ENCODE measurements at places on chromosomes 16 and 17.

GRCh38 chr17:28335201-28335958 is at the start of the genes IFT20 and TNFAIP1:
TSS of gene IFT20 (minus strand) at chr17:28335472. CDS start at chr17:28331985, 3,487 bp downstream.
TSS of gene TNFAIP1 (plus strand) at chr17:28335761. CDS start at chr17:28339522, 3,761 bp downstream.
- peak; percentile 98 for DNase-seq

- DNase-seq = no peak
Observed at GRCh38 chr17:1110862-1111598, 68.8 kb downstream of the ABR start.

DNA sequence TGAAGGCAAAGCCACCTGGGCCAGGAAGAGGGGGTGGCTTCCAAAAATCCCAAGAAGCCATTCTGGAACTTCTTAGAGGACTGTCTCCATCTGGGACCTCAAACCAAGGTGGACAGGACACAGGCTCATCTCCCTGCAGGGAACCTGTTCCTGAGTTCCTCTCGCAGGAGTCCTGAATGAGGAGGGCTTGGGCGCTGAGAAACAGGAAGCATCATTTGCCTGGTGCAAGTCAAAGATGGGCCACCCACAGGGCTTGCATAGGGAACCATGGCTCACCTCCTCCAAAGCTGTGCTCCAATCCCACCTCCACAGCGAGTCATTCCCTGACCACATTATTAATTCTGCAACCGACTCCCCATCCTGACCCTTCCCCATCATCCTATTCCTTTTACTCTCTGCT is 55.0 kb upstream of the RPL38 start:
- DNase-seq = no peak

GRCh38 chr17:3888343-3889171 is 4.3 kb downstream of the CAMKK1 start:
- DNase-seq = no peak

- DNase-seq = no peak
Observed at GRCh38 chr16:281660-282255, 1.2 kb upstream of the PDIA2 start.

DNA sequence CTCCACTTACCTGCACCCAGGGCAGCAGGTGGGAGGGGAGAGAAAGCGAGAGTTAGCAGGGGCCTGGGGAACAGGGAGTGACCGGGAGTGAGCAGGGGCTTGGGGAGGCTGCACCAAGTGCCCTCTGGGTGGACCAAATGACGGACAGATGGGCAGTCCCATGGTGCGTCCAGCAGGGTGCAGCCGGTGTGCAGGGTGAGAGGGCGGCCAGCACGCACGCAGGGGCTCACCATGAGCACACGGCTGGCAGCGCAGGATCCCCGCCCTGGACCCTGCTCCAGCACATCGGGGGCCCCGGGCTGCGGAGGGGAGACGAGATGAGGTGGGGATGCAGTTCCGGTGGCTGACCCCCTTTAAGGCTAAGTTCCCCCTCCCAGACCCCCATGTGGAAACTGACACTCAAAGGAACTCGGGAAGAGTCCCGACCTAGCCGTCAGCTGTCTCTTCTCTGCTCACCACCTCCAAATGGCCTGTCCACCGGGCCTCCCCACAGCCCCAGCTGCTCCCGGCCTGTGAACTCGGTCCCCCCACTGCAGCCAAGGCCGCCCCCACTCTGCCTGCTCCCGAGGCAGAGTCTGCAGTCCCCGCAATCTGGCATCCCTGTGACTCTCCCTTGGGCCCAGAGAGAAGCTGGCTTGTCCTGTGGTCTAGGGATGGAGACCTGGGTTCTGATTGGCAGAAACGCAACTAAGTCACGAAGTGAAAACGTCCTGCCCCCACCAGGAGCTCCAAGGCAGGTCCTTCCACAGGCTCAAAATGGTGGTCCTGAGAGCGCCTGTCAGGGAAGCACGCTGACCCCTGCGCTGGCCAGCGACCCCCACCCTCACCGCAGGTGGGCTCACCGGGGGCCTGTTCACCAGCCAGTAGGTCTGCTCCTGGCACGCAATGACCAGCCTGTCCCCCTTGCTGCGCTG is 2.9 kb downstream of the RGS11 start:
- DNase-seq = no peak

DNA sequence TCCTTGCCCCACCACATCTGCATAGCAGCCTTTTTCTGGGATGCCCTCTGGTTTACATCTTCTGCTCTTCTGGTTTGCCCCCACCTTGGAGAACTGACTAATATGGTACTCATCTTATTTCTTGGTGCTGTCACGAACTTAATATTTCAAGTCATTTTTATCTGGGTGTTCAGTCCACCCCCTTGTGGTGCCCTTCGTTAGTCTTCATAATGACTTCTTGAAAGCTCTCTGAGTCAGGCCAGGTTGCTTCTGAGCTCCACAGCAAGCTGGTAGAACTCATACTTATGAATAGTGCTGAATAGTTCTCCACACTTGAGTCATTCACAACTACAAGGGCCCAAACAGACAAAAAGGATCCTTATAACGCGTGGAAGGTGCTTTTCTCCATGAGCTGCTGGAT is 35.8 kb upstream of the TEKT3 start:
- no peak for DNase-seq

GRCh38 chr16:56211435-56211981 is 20.2 kb downstream of the GNAO1 start:
- no peak for DNase-seq

- DNase-seq = peak; percentile 80
Observed at GRCh38 chr17:37047631-37048104, 98.9 kb downstream of the AATF start.

- no peak for DNase-seq
Observed at GRCh38 chr17:48155889-48156611, 48.5 kb downstream of the SNX11 start.

GRCh38 chr16:80324371-80324770 is 216.4 kb upstream of the DYNLRB2 start:
- DNase-seq = no peak

DNA sequence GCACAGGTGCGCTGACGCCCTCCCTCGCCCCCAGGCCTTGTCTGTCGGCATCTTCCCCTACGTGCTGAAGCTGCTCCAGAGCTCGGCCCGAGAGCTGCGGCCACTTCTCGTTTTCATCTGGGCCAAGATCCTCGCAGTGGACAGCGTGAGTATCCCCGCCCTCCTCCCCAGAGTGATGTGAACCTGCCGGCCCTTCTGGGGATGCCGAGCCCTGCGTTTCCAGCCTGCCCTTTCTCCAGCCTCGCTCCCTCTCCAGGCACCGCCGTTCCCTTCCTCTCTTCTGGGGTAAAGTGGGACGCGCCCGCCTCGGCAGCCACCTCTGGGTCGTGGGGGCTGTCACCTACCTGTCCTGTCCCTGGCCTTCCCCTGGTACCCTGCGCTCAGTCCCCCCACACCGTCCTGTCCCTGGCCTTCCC is 133.9 kb upstream of the CHMP6 start:
- DNase-seq = no peak

DNA sequence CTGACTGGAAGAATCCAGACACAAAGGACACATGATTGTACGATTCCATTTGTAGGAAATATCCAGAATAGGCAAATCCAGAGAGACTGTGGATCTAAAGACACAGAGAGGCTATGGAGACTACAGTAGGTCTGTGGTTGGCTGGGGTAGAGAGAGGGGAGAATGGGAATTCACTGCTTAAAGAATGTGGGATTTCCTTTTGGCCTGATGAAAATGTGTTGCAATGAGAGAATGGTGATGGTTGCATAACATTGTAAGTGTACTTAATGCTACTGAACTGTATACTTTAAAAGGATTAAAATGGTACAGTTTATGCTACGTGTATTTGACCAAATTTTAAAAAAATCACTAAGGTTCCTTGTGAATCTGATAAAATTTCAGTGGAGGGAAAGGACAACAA is 62.1 kb downstream of the GPRC5B start:
- no peak for DNase-seq

DNA sequence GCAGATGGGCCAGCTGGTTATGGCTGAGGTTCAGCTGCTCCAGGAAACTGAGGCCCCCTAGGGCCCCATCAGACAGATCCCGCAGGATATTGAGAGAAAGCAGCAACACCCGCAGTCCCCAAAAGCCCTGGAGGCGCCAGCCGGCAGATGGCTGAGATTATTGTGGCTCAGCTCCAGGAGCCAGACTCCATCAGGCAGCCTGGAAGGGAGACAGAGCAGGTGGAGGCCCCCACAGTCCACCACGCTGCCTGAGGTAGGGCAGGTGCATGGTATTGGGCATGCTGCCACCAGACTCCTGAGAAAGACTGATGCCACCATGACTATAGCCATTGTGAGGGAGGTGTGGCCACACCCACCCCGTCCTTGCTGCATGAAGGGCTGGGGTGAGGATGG is 9.5 kb upstream of the TMEM101 start:
- DNase-seq = no peak

GRCh38 chr16:68907297-68907696 is 64.0 kb downstream of the TANGO6 start:
- DNase-seq = no peak

GRCh38 chr16:70780546-70780945 is 20.4 kb downstream of the VAC14 start:
- DNase-seq = no peak

DNA sequence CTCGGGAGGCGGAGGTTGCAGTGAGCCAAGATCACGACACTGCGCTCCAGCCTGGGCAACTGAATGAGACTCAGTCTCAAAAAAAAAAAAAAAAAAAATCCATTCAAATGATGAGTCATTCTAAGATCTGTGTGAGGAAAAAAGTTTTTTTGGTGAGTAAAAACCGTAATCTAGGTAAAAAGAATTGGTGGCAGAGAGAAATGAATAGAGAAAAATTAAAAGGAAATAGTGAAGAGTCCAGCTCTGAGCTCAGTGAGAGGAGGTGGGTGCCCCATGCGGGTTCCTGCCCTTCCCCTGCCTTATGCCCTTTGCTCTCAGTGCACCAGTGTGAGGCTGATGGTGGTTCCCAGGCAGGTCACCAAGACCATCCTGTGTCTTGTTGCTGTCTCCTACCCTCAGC is 20.9 kb downstream of the GAN start:
- no peak for DNase-seq

DNA sequence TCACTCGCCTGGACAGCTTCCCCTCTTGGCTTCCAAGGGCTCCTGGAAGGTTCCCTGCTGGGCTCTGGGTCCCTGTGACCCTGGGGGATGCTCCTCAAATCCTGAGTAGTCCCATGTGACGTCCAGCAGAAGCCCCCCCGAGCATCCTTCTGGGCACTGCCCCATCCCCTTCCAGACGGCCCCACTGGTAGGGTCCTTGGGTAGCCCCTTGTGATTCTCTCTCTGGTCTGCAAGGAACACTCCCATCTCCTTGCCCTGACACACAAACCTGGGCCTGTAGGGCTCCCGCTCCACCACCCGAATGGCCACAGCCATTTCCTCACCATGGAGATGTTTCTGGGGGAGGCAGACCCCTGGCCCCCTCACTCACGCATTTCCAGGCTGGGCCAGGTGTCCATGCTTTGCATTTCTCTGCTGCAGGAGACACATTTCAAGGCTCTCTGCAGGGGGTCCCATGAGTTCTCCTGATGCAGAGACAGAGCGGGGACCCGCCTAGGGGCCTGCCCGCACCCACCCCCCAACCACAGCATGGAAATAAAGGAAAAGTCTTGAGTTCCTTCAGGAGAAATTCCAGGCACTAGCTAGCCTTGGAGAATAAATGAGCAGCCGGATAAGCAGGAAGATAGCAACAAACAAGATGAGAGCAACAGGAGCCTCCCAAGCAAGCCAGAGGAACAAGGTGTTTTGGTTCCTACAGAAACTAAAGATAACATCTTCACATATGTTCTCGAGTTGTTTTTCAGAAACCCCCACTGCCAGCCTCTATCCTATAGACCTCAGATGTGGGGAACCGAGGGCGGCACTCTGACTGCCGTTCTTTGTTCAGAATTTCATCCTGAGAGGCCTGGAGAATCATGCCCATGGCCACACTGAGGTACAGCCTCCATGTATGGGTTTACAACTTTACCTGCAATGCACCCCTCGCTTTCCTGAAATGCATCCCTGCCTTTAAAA is 128.8 kb downstream of the MGAT5B start:
- DNase-seq = no peak

DNA sequence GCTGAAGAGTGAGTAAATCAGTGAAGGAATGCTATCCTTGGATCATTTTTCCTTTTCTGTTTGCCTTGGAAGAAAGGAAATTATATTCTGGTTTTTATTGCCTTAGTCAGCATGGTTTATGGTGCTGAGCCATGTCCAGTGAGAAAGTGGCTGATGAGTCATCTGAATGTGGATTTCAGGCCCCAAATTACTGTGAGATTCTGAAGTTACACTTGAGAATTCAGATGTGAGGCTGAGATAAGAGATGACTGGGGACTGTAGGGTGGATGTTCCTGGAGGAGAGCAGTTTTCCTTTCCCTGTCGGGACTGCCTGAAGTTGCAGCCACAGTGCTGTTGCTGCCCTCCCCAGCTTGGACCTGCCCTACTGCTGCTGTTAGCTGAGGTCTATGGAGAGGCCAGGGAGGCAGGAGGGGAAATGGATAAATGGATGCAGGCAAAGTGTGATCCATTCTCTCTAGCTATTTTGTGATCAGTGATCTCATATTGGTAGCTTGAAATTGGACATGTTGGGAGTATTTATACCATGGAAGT is 4.2 kb upstream of the MAP3K14 start:
- peak; percentile 35 for DNase-seq

GRCh38 chr17:67256075-67256732 is 11.2 kb upstream of the HELZ start:
- DNase-seq = no peak

DNA sequence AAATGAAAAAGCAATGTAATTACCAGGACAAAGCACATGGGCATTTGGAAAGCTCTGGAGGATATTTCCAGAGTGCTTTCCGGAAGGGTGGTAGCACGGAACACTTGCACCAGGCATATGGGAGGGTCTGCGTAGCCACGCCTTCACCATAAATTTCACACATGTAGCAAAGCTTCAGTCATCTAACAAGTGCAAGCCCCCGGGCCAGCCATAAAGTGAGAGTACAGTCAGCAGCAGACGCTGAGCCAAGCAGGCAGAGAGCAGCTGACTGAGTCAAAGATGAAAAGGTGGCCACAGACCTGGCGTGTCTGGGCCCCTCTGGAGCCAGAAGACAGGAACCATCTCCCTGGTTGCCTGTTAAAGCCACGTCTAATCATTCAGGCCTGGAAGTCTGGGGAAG is 130.6 kb downstream of the SEC14L1 start:
- DNase-seq = no peak

- DNase-seq = no peak
Observed at GRCh38 chr17:17993852-17994251, 21.2 kb downstream of the DRC3 start.

DNA sequence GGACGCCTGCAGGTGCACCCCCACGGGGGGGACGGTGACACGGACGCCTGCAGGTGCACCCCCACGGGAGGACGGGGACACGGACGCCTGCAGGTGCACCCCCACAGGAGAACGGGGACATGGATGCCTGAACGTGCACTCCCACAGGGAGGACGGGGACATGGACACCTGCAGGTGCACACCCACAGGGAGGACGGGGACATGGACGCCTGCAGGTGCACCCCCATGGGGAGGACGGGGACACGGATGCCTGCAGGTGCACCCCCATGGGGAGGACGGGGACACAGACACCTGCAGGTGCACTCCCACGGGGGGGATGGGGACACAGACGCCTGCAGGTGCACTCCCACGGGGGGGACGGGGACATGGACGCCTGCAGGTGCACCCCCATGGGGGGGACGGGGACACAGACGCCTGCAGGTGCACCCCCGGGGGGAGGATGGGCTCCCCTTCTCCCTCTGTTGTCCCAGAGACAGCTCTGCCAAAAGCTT is 114.5 kb upstream of the METRNL start:
- no peak for DNase-seq

GRCh38 chr16:82509691-82510430 is 116.9 kb upstream of the CDH13 start:
- DNase-seq = no peak

- no peak for DNase-seq
Observed at GRCh38 chr17:50498021-50498874, 10.0 kb upstream of the MYCBPAP start.

- DNase-seq = no peak
Observed at GRCh38 chr16:4846503-4846900, 586 bp downstream of the GLYR1 start.

- no peak for DNase-seq
Observed at GRCh38 chr16:1613728-1614455, 1.7 kb downstream of the CRAMP1 start.
